ENCODE measurements at places on chromosomes 1 and 21. TPM values are rescaled to one million over a fixed set of nuclear protein-coding genes. Genes with fewer than 3 reads are reported as not detected.

FAM43B gene
- not detected for total RNA-seq

LDLRAD1 gene
- not detected for total RNA-seq

AIM2 gene
- total RNA-seq = 103 TPM

MAP3K21 gene
- 1.8 TPM for total RNA-seq

PKN2 gene
- 28.1 TPM for total RNA-seq

KIF2C gene
- 134 TPM for total RNA-seq

B4GALT2 gene
- total RNA-seq = 20.4 TPM

DIRAS3 gene
- 1.0 TPM for total RNA-seq

LIPI gene
- total RNA-seq = not detected

REN gene
- total RNA-seq = not detected

EXO1 gene
- 42.1 TPM for total RNA-seq
